CD4-positive, CD25-positive, alpha-beta regulatory T cell (primary cell): ENCODE measurements at places on chromosomes 2 and 18. TPM values are rescaled to one million over a fixed set of nuclear protein-coding genes. Genes with fewer than 3 reads are reported as not detected.
A peak's percentile ranks its signal among the peaks of the same experiment; 100 is the strongest.

DNA sequence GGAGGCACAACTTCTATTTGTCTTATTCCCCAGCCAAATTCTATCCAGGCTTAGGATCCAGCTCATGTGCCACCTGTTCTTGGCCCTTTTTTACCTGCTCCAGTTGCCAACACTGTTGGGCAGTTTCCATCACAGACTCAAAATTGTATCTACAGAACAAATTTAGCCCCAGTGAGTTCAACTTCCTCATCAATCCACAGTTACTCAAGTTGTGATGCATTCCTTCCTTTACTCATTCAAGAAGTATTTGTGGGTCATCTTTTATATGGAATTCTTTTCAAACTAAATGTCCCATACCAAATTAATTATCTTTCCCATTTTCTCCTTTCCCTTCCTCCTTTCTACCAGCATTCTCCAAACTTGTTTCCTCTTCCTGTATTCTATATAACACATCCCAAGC is 12.7 kb upstream of the DDX18 start:
- no peak overlapping the region for H3K27ac ChIP-seq
- no peak overlapping the region for H3K4me3 ChIP-seq
- no peak for DNase-seq
- no peaks in the 10 kb centered on the region for H3K36me3 ChIP-seq
- no peaks in the 10 kb centered on the region for H3K4me1 ChIP-seq

- H3K27me3 ChIP-seq, result no peaks in the 10 kb centered on the region
- peak within 1 kb of the TSS; percentile 98 for H3K4me3 ChIP-seq
- peak within 1 kb of the TSS; percentile 90 for H3K27ac ChIP-seq
- peaks cover 7% of the 10 kb centered on the region for H3K36me3 ChIP-seq
- H3K4me1 ChIP-seq, result peaks cover 64% of the 10 kb centered on the region
Observed at GRCh38 chr2:230326453-230327417, at the start of gene SP140L. Gene SP140L, plus strand, starts transcription at chr2:230327193. Its CDS starts 77 bp downstream, at chr2:230327270.

VWC2L gene
- total RNA-seq, result not detected

- no peak for DNase-seq
- H3K4me3 ChIP-seq, result no peak overlapping the region
- H3K36me3 ChIP-seq, result no peaks in the 10 kb centered on the region
- H3K27ac ChIP-seq, result no peak overlapping the region
- H3K27me3 ChIP-seq, result no peaks in the 10 kb centered on the region
Observed at GRCh38 chr2:207813942-207814341, 44.2 kb upstream of the FZD5 start.

DNA sequence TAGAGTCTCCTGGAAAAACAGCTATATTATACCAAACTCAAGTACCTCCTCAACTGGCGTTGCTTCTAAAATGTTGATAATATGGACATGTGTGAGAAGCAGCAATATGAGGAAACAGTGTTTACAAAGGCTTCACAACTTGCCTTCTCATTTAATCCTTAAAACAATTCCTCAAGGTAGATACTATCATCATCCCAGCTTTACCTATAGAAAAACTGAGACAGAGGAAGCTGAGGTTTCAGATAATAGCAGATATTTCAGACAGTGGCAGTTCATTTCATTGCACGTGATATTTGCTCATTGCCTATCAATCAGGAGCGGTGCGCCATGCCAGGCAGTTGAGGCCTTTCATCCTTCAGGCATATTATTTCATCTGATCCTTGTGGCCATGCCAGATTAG is 8.3 kb downstream of the GALNT5 start:
- H3K36me3 ChIP-seq, result no peaks in the 10 kb centered on the region
- DNase-seq, result no peak
- no peak overlapping the region for H3K4me3 ChIP-seq
- no peak overlapping the region for H3K27ac ChIP-seq
- peaks cover 4% of the 10 kb centered on the region for H3K4me1 ChIP-seq

- no peak overlapping the region for H3K4me3 ChIP-seq
- no peak for DNase-seq
- no peaks in the 10 kb centered on the region for H3K4me1 ChIP-seq
- H3K36me3 ChIP-seq, result no peaks in the 10 kb centered on the region
- H3K27me3 ChIP-seq, result no peaks in the 10 kb centered on the region
Observed at GRCh38 chr2:164745012-164745797, 96.4 kb downstream of the COBLL1 start.
